Left kidney (tissue), 8 donors: ENCODE measurements at places on chromosomes 2 and 18.

DNA sequence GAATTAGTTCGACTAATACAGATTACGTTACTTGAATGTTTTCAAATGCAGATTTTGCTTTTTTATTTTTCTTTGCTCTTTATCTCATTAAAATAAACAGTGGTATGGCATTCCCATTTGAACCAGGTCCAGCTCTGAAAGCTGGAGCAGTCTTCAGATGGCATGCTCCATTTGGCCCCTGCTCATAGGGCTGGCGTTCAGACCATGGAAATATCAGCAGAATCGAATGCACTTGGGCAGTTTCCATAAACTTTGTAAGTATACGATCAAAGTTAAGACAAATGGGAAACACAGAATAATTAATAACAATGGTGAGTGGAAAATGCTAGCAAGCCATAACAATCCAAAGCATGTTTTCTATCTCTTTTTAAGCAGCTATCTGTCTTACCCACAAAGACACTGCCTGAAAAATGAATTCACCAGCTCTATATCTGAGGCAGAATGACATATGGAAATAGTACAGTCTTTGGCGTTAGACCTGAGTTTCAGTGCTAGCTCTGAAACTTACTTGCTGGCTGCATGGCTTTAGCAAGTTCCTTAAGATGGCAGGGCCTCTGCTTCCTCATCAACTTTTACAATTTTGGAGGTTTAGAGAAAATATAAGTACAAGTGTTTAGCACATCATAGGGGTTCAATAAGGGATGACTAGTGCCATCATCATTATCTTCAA lies 131.6 kb downstream of the BCL2 start:
- DNase-seq = no peak

- DNase-seq = no peak
Measured at GRCh38 chr2:241116606-241117560, 14.8 kb upstream of the MTERF4 start.

DNA sequence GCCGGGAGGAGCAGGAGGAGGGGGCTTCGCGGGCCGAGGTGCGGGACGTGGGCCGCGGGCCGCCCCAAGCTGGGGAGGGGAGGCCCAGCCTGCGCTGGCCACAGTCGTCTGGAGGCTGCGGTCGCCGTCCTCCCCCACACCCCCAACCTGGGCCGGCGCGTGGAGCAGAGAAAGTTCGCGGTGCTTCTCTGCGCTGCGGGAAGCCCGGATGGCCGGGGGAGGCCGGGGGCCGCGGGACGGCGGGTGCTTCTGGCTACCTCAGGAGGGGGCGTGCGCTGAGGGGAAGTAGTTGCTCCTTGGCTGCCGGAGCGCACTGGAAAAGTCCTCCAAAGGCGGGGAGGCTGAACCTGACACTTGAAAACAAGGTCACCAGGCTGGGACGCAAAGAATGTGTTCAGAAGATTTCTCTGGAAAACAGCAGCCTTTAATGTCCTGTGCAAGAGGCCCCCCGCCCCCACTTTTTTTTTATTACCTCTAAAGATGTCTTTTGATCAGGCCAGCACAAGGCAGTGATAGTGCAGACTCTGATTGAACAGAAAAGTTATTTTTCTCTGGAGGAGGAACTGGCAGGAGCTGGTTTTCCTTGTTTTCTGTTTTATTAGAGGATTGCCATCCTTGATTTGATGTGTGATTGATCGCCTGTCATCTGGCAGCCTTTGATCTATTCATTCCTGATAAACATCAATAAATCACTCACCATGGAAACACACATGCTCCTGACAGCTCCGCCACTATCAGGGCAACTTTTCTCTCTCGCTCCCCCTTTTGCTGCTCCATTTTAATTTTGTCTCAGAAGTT lies 1.6 kb downstream of the TSHZ1 start:
- DNase-seq = no peak

- peak; percentile 82 for DNase-seq
Measured at GRCh38 chr18:49359732-49360444, 100.6 kb downstream of the DYM start.

DNA sequence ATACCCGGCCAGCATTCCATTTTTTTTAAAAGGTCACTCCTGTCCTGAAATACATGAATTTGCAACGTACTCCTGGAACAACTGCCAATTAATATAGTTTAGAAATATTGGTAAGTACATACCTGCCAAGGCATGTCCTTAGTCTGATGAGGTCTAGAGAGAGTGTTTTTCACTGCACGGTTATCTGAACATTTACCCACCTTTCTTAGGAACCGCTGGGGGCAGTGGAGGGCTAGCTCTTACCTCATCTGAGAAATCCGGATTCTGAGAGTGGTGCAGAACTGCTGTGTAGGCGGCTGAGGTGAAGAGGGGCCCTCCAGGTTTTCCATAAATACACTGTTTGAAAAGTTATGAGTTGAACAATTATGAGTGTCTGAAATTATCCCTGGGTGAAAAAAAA lies 133.1 kb upstream of the CCDC195 start:
- no peak for DNase-seq

DNA sequence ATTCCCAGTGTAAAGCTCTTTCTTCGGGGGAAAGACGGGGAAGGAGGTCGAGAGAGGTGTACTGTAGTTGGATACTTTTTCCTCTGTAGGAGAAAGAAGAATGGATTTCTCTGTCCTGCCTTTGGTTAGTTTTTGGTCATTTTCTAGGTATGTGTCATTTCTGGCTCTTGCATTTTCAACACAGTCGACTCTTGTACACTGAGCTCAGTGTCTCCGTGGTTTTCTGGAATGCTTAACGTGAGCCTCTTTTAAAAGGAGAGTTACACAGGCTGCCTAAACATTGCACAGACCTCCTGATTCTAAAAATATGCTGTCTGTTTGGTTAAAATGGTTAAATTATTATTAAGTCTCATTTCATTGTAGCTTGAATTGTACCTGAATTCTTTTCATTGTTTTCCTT lies 21.8 kb upstream of the GLS start:
- no peak for DNase-seq

DNA sequence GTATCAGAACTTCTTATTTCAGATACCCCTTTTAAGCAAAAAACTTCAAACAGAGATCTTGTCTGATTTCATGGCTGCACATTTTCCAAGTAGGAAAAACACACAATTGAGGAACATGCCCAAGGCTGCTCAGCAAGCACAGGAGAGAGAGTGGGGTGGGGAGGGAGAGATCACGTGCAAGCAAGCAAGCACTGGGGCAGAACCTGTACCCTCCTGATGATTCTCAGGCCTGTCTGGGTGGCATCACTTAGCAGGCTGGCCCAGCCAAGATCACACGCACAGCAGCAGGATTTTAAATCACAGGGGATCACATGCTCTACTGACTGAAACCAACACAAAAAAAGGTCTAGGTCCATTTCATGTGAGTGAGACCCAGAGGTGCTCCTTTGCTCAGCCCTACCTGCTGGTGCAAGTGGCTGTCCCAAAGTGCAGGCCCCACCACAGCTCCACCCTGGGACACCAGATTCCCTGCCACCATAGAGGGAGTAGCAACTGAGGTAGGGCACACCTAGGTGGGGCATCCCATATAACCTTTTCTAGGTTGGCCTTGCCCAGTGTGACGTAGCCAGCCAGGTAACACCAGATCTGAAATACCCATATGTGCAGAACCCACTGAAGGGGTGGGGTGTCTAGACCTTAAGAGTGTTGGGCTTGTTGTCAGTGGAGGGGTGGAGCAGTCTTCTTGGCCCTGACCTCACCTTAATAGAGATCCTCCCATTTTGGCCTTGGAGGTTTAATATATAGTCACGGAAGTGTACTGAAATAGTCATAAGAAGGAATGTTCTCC lies 1.8 kb upstream of the LYPD6B start:
- no peak for DNase-seq

GRCh38 chr18:78448106-78448505 lies 531.5 kb upstream of the SALL3 start:
- DNase-seq = no peak

- DNase-seq = peak; percentile 70
Measured at GRCh38 chr2:192194866-192195547, at the start of gene TMEFF2. TMEFF2 (minus strand) TSS chr2:192194933; CDS start chr2:192194524, 409 bp downstream.

- DNase-seq = no peak
Measured at GRCh38 chr2:176085120-176085788, 1.5 kb upstream of the EVX2 start.

DNA sequence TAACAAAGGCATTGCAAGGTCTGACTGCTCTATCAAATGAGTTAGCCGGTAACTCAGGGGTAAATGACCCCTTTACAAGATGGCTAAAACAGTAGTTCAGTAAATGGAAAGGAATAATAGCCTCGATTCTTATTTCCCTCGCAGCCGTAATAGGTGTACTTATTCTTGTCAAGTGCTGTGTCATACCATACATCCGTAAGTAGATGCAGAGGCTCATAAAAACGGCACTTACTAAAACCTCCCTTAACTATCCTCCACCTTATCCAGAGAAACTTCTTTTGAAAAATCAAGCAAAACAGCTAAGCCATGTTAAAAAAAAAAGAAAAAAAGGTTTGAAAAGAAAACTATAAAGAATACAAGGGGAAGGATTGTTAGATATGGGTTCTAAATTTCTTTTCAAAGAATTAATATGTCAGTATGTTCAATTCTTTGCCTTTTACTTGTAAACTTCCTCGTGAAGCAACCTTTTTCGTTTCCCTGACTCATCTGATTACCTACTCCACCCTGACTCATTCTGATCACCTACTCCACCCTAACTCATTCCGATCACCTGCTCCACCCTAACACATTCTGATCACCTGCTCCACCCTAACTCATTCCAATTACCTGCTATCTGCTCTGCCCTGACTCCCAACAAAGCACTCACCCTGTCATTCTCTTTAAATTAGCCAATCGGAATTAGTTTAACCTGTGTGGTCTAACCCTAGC lies 127.5 kb downstream of the SPAG16 start:
- DNase-seq = no peak

GRCh38 chr2:232492963-232493700 lies 5.5 kb upstream of the ECEL1 start:
- no peak for DNase-seq

DNA sequence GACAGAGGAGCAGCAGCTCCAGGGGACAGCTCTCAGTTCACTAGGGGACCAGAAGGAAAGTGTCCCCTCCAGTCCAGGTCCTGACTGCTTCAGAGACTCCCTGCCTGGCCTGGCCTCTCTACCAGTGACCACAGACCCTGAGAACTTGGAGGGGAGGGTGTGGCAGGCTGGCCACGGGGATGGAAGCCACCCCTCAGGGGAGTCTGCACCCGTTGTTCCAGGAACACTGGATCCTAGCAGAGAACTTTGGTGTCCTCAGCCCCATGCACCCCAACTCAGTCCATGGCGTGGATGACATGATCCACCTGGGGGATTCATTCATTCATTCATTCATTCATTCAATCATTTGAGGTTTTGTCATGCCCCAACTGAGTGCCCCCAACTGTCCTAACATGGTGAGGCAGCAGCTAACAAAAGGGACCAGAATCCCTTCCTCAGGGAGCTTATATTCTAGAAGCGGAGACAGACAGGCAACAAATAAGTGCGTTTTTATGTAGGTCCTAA lies 31.9 kb downstream of the MYO7B start:
- no peak for DNase-seq

- no peak for DNase-seq
Measured at GRCh38 chr2:159613651-159614285, 2.6 kb downstream of the BAZ2B start.

DNA sequence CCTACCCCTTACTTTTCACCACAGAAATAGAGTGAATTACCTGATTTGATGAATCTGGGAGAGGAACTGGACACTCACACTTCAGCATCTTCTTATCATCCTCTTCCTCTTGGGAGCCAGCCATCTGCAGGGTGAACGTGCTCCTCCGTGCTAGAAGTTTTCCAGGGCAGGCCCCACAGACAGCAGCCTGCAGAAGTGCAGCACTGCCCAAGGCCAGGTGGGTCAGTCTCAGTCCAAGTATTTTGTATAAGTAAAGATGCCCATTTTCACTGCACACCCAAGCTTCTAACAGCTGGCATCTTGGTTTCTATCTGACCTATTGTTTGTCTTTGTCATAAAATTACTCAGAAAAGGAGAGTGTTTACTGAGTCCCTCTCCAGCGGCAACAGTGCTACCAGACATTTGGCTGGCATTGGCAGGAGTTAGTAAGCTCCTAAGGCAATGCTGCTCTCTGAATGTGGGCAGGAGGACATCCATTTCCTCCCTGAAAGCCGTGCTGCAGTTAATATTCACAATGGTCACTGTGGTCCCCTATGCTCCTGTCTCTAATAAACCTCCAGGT lies 222.6 kb upstream of the CTAGE1 start:
- no peak for DNase-seq

- DNase-seq = no peak
Measured at GRCh38 chr2:239291475-239292350, 109.1 kb downstream of the HDAC4 start.

DNA sequence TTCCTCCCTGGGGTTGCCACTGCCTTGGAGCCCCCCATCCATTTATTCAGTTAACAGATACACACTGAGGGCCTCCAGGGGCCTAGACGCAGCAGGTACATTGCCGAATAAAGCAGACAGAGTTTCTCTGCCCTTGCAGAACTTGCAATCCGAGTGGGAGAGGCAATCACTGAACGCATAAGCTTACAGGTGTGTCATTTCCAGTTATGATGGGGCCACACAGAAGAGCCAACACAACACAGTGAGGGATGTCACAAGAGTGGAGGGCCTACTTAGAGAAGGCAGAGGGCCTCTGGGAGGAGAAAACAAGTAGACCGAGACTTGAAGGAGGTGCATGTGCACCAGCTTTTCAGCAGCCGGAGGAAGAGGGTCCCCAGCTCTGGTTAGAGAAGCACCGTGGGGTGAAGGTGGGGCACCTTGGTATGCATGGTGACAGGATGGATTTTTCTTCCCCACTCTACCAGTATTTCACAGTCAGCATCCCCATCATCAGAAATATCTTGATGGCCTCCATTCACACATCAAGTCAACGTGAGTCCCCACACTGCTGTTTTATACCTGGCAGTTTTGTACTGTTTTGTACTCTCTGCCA lies 150.9 kb downstream of the SMAD7 start:
- no peak for DNase-seq

DNA sequence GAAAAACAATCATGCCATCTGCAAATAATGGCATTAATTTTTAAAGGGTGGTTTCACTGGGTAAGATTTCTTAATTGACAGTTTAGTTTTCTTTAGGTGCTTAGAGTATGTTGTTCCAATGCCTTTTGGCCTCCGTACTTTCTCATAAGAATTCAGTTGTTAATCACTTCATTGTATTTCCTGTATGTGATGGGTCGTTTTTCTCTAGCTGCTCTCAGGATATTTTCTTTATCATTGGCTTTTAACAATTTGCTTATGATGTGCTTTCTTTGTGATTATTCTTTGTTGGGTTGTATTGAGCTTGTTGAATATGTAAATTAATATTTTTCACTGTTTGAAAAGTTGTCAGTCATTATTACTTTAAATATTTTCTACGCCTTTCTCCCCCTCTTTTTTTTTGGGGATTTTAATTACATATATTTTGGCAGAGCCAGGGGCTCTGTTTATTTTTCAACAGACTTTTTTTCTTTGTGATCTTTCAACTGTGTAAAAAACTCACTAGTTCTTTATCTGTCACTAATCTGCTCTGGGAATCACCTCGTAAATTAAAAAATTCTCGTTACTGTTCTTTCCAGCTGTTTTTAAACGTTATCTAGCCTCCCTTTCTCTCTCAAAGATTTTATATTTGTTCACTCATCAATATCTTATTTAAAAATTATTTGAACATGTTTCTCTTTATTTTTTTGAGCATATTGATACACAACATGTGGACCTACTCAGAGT lies 56.2 kb upstream of the IL1R1 start:
- DNase-seq = no peak
